ENCODE measurements at places on chromosomes 13 and 19.

DNA sequence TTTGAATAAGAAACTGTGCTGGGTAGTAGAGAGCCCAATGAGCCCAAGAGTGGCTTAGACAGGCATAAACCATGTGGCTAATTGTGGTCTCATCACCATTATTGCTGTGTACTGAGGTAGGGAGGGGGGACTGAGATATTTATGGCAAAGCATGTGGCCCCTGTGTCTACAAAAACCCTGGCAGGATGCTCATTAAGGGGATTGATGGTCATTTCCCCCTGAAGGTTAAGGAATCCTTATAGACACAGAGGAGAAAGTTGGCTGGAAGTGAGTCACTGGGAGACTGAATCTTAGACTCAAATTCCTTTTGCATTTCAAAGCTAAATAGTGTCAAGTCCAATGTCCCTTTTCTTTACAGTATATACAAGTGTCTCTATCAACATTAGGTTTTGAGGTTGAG, 9.8 kb upstream of the DACT3 start:
- DNase-seq: no peak

GRCh38 chr13:42906257-42906656, 85.8 kb downstream of the EPSTI1 start:
- DNase-seq: no peak

- DNase-seq: no peak
Observed at GRCh38 chr13:34465423-34465922, 476.6 kb upstream of the NBEA start.

GRCh38 chr13:29905845-29906244, 55.4 kb upstream of the UBL3 start:
- DNase-seq: no peak

DNA sequence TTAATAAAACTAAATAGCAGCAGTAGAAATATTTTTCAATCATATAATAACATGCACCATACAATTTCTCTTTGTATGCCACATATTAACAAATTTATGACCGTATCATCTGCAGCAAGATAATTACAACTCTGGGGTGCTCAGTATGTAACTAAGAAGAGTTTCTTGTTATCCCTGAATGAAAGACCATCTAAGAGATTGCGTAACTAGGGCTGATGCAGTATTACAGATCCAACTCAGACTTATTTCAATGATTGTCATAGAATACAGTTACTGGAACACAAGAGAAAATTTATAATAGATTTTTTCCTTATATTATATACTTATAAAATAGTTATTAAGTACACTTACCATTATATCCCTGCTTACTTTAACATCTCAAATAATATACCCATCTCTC, 305.1 kb downstream of the SLITRK1 start:
- no peak for DNase-seq

DNA sequence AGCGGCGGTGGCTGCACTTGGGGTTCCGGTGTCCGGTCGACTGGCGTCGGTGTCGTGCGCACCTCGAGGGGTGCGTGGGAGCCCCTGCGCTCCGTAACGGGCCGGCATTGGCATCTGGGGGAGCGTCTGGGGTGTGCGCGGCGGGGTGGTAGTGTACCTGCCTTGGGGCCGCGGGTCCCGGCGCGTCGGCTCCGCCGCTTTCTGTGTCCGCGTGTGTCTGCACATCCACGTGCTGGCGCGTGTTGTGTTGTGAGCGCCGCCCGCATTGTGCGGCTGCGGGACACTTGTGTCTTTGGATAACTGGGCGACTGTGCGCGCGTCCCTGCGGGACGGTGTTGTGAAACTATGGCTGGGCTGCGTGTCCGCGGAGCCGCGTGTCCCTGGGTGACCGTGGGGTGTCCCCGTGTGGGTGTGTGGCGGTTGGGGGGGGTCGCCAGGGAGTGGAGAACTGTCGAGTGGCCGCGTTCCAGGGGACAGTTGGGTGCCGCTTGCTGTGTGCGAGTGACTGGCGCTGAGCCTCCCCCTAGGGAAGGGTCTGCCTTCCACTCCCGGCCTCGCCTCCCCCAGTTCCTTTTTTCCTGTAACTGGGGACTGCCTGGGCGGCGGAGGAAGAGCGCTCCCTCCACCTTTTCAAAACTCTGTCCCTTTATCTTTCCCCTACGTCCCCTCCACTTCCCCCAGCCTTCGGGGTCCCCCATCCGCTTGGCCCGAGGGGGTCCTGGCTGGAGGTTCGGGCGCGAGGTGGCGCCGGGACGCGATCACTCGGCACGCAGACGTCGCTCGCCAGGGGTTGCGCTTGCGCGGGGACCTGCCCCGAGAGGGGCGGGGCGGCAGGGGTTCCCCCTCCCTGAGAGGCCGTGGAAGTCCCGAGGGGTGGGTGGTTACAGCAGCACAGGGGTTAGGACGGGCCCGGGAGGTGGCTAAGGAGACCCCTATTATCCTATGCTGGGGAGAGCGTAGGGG, 5.7 kb upstream of the NFIC start:
- peak; percentile 78 for DNase-seq

DNA sequence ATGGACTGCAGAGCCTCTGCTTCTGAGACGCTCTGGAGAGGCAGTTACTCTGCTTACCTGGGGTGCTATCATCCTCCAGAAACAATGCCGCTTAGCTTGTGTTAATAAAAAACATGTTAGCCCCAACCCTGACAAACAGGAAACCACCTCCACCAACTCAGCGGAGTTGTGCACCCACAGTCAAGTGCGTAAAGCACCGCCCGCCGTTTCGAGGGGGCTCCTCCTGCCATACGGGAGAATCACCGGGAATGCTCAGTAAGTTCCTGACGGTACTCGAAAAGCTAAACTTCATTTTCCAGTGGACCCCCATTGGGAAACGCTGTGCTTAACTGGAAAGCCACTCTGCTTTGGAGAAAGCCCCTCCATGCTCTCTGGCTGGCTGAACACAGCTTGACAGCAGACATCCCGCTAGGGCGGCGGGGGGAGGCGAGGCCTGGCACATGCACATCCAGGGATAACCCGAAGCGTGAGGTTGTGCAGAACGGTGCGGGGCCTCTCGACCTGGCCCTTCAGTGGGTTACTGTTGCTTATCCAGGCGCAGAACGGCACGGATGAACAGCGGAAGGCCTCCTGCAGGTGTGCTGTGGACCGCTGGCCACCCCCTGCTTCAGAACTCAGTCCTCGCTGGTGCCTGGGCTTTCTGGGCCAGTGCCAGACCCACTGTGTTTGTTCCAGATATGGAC, 17.1 kb downstream of the GAS6 start:
- DNase-seq: no peak

GRCh38 chr13:72896869-72897268, 114.9 kb downstream of the PIBF1 start:
- no peak for DNase-seq

GRCh38 chr19:38252941-38253691, 3.1 kb downstream of the PPP1R14A start:
- DNase-seq: no peak

DNA sequence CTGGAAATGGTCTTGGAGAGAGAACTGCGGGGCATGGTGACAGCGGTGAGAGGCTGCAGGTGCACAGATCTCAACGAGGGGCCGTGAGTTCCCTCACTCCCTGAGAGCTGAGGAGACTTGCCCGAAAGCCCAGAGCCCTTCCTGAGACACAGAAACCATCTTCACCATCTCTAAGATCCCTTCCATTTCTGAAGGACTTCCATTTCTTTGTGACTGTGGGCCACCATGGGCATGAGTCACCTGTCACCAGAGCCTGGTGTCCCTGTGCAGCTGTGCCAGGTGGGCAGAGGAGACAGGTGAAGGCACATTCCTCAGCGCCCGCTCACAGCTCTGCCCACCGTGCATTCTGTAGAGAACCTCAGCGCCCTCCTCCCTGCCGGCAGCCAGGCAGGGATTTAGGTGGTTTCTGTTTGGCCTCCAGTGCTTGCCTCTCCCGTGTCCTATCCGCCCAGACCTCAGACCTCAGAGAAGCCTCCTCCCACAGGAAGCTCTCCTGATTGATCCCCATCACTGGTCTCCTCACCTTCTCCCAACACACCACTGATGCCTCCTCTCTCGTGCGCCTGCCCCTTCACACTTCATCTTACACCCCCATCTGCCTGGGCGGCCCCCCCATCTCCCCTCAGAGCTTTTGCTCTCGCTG, 24.2 kb downstream of the SH3GL1 start:
- no peak for DNase-seq

GRCh38 chr13:97945342-97945741, 8.1 kb upstream of the IPO5 start:
- DNase-seq: no peak

DNA sequence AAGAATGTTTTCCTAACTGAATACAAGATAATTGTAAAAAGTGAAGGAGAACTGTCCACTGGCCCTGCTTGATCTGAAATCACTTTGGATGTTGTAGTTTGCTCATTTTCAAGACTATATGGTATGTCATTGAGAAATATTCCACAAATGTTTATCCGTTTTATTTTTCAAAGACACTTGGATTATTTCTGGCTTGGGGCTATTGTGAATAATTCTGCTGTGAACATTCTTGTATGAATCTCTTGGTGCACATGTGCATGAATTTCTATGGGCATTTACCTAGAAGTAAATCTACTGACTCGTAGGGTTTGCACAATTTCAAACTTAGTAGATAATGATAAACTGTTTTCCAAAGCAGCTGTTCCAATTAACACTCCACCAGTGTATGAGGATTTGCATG, 8.6 kb downstream of the RXFP2 start:
- DNase-seq: no peak

DNA sequence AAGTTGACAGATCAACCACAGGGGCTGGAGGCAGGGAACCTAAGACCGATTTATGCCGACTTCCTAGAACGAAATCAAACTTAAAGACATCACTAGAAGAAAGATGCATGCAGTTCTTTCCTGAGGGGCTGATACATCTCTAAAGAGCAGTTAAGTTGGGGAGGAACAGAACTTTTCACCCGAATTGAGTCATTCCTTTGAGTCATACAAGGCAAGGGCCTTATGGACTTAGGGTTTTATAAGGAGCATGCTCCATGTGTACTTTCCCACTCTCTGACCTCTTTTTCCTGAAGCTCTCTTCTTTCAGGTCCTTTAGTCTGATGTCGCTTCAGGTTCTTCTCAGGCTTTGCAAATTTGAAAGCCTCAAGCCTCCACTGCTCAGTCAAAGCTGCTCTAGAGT, 7.9 kb upstream of the FBXL3 start:
- no peak for DNase-seq

- peak; percentile 90 for DNase-seq
Observed at GRCh38 chr19:12676384-12676792, 5.3 kb downstream of the DHPS start.

GRCh38 chr13:27370305-27370872, 54.0 kb upstream of the GTF3A start:
- DNase-seq: no peak

GRCh38 chr13:111539791-111540446, 219.5 kb downstream of the TEX29 start:
- DNase-seq: no peak

All from activated CD4-positive, alpha-beta memory T cell treated with anti-CD3 and anti-CD28 coated beads for 36 hours (primary cell).